ENCODE measurements at places on chromosomes 13 and 19.

- peak; percentile 24 for DNase-seq
Measured at GRCh38 chr13:93853912-93854311, 625.6 kb downstream of the DCT start.

GRCh38 chr19:4352701-4353121 lies 9.3 kb downstream of the MPND start:
- no peak for DNase-seq

DNA sequence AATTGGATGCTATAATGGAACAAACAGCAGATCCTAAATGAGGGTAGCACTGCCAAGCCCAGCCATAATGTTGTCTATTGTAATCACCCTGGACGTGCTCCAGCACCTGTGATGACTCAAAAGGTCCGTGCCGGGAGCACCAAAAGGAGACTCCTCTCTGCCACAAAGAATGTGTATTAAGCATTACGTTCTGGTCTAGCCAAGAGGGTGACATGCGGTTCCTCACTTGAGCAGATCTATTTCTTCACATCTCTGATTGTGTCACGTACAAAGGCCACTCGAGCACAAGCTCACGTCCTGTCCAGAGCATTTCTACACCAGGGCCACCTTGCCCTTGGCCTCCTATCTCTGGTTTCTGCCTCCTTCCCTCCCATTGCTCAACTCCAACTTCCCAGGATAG lies 219.9 kb upstream of the IRS2 start:
- DNase-seq = no peak

- DNase-seq = peak; percentile 23
Measured at GRCh38 chr19:50325310-50326100, 3.7 kb downstream of the KCNC3 start.

- no peak for DNase-seq
Measured at GRCh38 chr13:20149762-20150161, 11.1 kb downstream of the GJA3 start.

GRCh38 chr19:2166741-2167738 lies 3.3 kb downstream of the DOT1L start:
- no peak for DNase-seq

DNA sequence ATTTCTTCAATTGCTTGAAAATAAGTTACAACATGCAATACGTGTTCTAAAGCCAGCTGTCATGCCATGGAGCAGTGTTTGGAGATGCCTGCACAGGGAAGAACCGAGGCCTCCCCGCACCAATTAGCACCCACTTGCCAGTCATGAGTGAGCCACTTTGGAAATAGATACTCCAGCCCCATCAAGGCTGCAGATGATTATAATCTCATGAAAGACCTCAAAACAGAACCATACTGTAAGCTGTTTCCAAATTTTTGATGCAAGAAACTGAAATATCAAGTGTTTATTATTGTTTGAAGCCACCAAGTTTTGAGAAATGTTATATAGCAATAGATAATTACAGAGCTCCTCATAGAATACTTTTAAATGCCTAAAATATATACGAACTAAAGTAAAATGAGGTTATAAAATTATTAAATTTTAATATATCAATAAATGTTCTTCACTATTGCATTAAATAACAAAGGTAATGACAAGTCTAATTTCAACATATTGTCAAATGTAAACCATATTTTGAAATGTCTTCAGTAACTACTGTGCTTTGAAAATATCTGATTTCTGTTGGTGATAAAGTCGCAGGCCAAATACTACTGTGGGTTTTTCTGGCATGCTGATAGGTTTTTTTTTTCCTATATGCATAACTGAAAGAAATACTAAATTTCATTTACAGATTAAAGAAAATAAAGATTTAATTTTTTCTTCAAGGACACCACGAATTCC lies 43.0 kb downstream of the DIAPH3 start:
- no peak for DNase-seq

- DNase-seq = no peak
Measured at GRCh38 chr13:43515531-43515930, 271.2 kb downstream of the ENOX1 start.

GRCh38 chr13:106612688-106613087 lies 44.8 kb upstream of the ARGLU1 start:
- DNase-seq = no peak

- DNase-seq = no peak
Measured at GRCh38 chr19:50242581-50242980, 39.2 kb downstream of the MYH14 start.
